SJCRH30 (cell line): ENCODE measurements at places on chromosomes 6 and 20. TPM values are rescaled to one million over a fixed set of nuclear protein-coding genes. Genes with fewer than 3 reads are reported as not detected.

Gene ADGB
- total RNA-seq: 0.28 and 0.43 TPM in 2 replicates

Gene DSE
- 43.7 and 51.0 TPM in 2 replicates for total RNA-seq

Gene NR2E1
- 0.13 and 0.22 TPM in 2 replicates for total RNA-seq

DNA sequence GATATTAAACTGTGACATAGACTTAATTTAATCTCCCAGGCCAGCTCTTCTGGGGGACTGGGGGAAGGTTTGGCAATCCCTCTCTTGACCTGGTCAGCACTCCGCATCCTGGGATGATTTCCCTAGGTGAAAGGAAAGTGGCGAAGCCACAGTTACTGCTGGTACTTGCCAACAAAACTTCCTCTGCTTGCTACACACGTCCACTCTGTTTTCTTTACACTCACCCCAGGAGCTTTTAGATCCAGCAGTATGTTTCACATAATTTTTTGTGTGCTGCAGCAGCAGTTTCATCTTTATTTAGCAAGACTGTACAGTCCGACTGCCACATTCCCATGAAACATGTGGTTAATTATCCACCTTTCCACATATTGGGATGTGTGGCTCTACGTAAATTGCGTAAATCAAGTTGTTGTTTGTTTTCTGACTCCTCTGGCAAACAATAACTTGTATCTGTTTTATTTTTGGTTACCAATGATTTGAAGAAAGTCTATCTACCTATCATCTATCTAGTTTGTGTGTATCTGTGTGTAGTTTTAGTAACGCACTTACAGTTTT, 284.0 kb downstream of the PHF3 start:
- H3K4me3 ChIP-seq: no peak overlapping the region
- no peak for DNase-seq
- 0 out of 2 replicates have a peak, but pooled peaks cover 5% of the 10 kb centered on the region for H3K27me3 ChIP-seq
- no peaks in the 10 kb centered on the region for H3K4me1 ChIP-seq

- no peak overlapping the region for H3K4me3 ChIP-seq
Observed at GRCh38 chr6:38320358-38320757, 319.4 kb downstream of the BTBD9 start.

GRCh38 chr20:29689411-29690225, 1567.8 kb upstream of the DEFB115 start:
- no peak overlapping the region for H3K27ac ChIP-seq
- no peaks in the 10 kb centered on the region for H3K36me3 ChIP-seq
- H3K27me3 ChIP-seq: peaks cover 4% of the 10 kb centered on the region; the same call in 1 of the 2 replicates

DNA sequence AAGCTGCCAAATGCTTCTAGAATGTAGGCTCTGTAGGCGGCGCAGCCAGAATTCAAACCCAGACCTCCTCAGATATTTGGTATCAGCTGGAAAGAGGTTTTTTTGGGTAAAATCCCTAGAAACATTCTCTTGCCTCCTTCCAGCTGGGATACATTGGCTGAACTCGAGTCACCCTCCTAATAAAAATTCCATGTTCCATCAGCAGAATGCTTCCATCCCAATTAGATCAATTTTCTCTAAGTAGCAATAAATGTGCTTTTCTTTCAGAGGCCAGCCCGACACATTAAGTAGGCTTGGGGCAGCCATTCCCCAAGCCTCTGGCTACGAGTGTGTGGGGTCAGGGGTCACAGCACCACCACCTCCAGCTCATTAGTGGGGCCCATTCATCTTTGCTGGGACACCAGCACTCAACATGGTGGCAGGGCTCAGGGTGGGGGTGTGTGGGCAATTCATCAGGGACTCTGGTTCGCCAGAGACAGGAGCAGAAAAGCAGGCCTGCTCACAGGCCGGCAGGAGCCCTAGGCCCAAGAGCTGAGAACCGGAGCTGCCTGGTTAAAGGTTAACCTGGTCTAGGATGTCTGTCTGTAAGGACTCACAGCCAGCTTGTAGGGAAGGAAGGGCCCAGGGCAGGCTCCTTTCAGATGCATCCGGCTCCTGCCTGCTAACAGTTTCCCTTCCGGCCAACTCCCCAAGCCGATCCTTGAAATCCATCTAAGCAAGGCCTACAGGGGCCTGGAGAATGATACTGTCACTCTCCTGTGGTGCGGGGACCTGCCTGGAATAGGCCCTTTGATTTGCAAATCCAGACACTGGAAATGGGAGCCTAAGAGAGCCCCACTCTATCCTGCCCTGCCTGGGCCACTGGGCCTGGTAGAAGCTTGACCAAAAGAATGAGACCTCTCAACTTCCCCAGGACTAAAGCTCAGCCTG, 159.1 kb upstream of the TOP1 start:
- no peak for DNase-seq
- no peak overlapping the region for H3K4me3 ChIP-seq
- H3K27me3 ChIP-seq: peaks cover 12% of the 10 kb centered on the region; the same call in 1 of the 2 replicates

DNA sequence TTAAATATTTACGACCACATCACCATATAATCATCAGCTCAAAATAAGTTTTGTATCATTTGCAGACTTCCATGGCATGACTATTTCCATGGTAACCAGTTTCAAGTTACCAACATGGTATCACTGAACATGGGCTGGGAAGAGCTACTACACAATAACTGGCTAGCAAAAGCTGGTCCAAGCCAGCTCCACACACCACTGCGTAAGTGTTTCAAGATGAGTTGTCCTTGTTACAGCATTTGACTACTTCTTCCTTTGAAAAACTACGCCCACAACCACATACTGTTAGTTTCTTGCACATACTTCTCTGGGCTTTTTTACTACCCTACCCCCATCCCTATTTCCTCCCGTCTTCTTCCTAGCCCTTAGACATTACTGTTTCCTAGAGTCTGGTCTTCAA, 8.5 kb downstream of the CD164 start:
- H3K27ac ChIP-seq: no peak overlapping the region
- no peaks in the 10 kb centered on the region; the same call in 1 of the 2 replicates for H3K4me1 ChIP-seq
- DNase-seq: no peak
- H3K36me3 ChIP-seq: peaks cover 66% of the 10 kb centered on the region
- H3K27me3 ChIP-seq: no peaks in the 10 kb centered on the region

- H3K27me3 ChIP-seq: no peaks in the 10 kb centered on the region
- peaks cover 46% of the 10 kb centered on the region for H3K4me1 ChIP-seq
- no peaks in the 10 kb centered on the region for H3K36me3 ChIP-seq
- H3K4me3 ChIP-seq: peak overlapping the region; percentile 32
- DNase-seq: peak; percentile 72
Observed at GRCh38 chr6:13357551-13358075, 29.3 kb upstream of the TBC1D7 start.

DNA sequence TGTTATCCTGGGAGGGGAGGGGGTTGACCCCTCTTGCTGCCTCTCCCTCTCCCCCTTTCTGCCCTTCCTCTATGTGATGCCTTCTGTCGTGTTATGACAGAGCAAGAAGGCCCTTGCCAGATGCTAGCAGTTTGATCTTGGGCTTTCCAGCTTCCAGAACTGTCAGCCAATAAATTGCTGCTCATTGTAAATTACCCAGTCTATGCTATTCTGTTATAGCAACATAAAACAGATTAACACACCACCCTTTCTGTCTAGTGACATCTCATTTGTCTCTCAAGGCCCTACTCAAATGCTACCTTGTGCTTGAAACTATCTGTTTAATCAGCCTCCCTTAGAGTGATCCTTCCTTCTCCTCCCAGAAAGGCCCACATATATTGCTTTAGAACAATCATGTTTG, 16.4 kb upstream of the MAP3K4 start:
- H3K27me3 ChIP-seq: no peaks in the 10 kb centered on the region
- no peaks in the 10 kb centered on the region for H3K36me3 ChIP-seq
- H3K27ac ChIP-seq: no peak overlapping the region
- H3K4me1 ChIP-seq: peaks cover 40% of the 10 kb centered on the region
- no peak for DNase-seq

DNA sequence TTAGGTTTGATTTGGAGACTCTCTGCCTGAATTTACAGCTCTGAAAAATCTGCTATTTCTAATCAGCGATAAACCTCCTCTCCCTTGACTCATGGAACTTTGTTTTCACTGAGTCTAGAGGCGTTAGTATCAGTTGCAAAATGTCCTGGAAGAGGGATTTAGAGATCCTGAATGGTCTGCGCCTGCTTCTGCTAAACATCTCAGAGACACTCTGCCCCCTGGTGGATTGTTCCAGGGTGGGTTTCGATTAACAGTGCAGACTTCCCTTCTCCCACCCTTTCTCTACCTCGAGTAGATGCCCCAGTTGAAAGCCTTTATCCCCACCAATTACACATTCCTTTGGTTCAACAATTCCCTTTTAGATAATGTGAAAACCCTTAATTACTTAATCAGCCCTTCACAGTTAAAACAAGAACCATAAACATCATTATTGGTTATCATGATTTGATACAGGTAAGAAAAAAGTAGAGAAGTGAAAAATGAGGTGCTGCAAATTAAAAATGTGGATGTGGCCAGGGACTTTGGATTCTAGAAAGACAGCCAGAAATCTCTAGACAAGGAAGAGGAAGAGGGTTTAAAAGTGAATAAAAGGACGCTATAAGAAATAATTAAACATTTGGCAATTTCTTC, 5.5 kb downstream of the HTR1B start:
- H3K27ac ChIP-seq: no peak overlapping the region
- no peak overlapping the region for H3K4me3 ChIP-seq
- H3K4me1 ChIP-seq: peaks cover 10% of the 10 kb centered on the region
